ENCODE measurements at places on chromosomes 12 and 14.

GRCh38 chr12:119378903-119379302 is 44.4 kb downstream of the CCDC60 start:
- no peak for DNase-seq

DNA sequence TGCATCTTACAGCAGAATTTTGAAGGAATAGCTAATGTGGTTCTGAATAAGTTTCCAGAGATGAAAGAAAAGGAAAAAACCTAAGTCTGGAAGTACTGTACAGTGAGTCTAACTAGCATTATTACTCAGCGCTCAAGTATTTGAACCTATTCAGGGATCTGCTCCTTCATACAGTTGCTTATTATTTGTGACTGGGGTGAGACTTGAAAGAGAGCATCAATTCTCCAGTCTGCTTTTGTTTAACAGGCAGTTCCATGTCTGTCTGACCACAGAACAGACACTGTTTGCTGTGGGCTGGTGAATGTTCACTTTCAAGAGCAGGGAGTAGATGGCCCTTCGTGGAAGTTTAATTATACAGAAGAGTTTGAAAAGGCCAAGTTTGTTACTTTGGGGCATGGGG is 9.3 kb downstream of the ETV6 start:
- DNase-seq = no peak

DNA sequence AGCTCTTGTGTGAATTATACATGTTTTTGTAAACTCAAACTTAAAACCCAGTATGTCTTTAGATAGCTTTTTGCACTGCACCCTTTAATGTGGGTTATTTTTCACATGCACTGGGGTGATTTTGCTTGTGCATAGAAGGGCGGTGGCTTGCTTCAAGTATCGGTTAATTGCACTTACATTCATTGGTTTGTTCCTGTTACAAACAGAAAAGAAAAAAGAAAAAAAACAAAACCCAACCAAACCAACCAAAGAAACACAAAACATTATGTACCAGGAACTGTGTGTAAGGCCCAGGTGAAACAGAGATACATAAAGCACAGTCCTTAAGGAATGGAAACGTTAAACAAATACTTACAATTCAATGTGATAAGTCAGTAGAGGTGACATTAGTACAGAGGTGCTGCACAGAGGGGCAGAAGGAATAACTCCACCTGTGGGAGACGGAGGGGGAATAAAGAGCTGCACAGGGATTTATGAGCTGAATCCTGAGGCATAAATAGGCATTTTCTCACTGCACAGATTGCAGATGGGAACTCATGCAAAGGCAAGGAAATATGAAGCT is 151.4 kb downstream of the KTN1 start:
- DNase-seq = no peak

GRCh38 chr12:114343585-114344302 is 62.2 kb downstream of the TBX5 start:
- no peak for DNase-seq

DNA sequence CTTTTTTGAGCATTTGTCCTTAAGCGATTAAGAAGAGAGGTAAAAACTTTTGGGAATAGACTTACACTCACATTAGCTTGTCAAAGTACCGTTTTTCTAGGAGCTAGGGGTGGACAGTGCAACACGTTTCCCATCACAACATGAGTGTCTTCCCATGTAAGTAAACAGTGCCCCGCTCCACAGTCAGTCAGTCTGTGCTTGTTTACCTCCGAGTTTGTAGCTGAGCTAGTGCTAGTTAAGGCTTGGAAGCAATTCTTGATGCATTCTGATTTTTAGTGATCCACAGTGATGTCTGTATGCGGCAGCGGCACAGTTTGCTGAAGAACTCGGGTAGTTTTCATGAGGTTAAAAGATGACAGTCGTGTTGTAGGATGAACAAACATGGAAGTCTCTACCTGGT is 941 bp downstream of the ZDHHC17 start:
- DNase-seq = no peak

DNA sequence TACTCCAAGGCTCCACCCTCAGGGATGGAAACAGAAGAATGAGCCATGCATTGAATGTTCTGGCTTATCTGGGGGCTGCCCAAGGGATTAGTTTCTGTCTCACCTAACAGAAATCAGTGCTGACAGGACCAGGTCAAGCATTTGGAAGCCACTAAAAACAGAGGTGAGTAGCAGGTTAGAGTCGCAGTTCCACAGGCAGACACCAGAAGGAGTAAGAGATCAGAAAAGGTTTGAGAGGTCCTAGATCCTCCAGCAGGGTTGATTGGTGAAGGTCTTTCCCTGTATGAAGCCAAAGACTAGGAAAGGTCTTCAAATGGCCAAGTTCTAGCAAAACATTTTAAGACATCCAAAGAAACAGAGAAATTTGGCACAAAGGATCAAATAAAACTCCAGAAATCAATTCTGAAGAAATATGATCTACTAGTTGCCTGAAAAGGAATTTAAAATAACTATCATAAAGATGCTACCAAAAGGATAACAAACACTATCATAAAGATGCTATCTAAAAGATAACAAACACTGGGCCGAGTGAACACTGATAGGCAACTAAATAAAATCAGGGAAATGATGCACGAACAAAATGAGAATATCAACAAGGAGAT is 19.5 kb upstream of the TTC9 start:
- DNase-seq = peak; percentile 68

- peak; percentile 84 for DNase-seq
These were observed 647.8 kb downstream of the TMEM121 start for GRCh38 chr14:106174206-106174605.

DNA sequence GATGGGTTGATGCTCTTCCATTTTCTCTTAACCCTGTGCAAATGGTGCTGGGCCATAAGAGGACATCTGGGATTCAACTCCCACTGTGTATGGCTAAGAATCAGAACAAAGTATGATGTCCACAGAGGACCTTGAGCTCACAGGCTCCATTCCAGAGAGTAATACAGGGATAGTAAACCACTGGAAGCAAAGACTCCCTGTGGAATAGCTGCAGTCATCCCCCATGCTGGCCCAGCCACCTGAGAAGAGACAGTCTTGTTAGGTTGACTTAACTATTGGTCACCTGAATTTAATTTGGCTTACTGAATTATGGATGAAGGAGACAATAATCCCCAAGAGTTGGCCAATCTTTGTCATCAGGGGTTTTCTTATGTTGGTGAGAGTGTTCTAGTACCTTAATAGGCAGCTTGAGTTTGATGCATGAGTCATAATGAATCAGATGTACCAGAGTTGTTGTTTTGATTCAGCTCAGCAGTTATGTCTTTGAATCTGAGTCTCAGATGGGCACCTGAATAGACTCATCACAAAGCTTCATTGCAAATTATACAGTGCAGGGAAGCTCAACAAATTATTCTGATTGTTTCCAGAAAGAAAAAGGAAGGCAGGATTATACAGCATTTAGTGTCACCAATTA is 122.7 kb downstream of the SSPN start:
- no peak for DNase-seq

DNA sequence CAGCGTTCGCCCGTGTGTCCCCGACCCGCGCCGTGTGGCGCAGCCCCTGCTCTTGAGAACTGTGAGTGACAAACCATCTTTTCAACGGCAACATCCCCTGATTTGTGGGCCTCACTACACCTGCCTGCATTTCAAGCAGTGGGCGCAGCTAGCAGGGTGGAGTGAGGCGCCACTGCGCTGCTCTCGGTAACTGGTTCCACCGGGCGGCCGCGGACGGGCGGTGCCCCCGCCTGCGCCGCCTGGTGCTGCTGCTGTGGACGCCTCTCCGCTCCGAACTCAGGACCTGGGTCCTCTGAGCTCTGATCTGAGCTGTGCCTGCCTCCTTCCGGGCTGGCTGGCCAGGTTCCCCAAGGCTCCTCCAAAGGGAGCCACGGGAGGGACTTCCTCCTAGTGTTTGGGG is 5.9 kb upstream of the DEGS2 start:
- no peak for DNase-seq

- DNase-seq = no peak
These were observed 178.8 kb downstream of the GRIP1 start for GRCh38 chr12:66500091-66500490.

DNA sequence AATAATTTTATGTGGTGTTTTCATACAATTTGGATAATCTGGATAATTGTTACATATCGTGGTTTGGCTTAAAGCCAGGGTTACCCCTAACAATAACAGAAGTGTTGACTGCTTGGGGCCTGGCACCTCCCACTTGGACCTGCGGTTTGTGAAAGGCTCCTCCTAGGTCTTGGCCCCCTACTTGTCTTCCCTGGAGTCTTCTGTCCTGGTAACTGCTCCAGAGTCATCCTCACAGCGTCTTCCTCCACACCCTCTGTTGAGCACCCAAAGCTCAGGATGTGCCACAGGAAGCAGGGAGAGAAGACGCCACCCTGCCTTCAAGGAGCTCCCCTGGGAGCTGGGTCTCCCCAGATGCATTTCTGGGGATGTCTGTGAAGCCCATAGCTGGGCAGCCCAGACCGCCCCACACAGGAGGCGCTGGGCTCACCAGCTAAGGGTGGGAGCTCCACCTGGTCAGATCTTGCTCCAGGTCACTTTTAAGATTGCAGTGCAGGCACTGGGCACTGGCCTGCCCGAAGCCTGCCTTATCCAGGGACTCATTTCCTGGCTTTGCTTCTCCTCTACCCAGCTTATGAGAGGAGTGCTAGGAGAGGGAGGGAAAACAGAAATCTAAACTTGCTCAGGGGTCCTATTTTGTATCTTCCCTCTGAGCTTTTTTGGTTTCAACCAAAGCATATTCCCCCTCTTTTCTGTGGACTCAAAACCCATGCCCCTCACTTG is 98.2 kb downstream of the ZFP36L1 start:
- no peak for DNase-seq

GRCh38 chr14:52370406-52370935 is 56.4 kb downstream of the PTGER2 start:
- DNase-seq = no peak

GRCh38 chr14:69471436-69471835 is 13.1 kb upstream of the PLEKHD1 start:
- DNase-seq = no peak

GRCh38 chr14:82626156-82627066 is 1092.8 kb upstream of the SEL1L start:
- DNase-seq = no peak

- DNase-seq = no peak
These were observed 31.0 kb upstream of the NPFF start for GRCh38 chr12:53538209-53538689.

- DNase-seq = peak; percentile 74
These were observed 72.7 kb downstream of the RIN3 start for GRCh38 chr14:92585981-92586937.

Measured in CD4-positive, alpha-beta T cell treated with Interleukin-4 for 4 hours (primary cell).